ENCODE measurements at places on chromosomes 12 and 14. TPM values are rescaled to one million over a fixed set of nuclear protein-coding genes. Genes with fewer than 3 reads are reported as not detected.

GRCh38 chr14:58705066-58705465 lies 67.3 kb downstream of the DACT1 start:
- H3K36me3 ChIP-seq, result no peaks in the 10 kb centered on the region
- DNase-seq, result no peak
- H3K27me3 ChIP-seq, result no peaks in the 10 kb centered on the region
- no peaks in the 10 kb centered on the region for H3K4me1 ChIP-seq
- H3K27ac ChIP-seq, result no peak overlapping the region

- no peaks in the 10 kb centered on the region for H3K27me3 ChIP-seq
- no peak overlapping the region for H3K4me3 ChIP-seq
- peak; percentile 72 for DNase-seq
- H3K4me1 ChIP-seq, result peaks cover 21% of the 10 kb centered on the region
- H3K36me3 ChIP-seq, result no peaks in the 10 kb centered on the region
Measured at GRCh38 chr12:124680863-124681778, 113.7 kb upstream of the NCOR2 start.

GRCh38 chr12:43277651-43278540 lies 274.1 kb downstream of the ADAMTS20 start:
- H3K36me3 ChIP-seq, result no peaks in the 10 kb centered on the region
- no peak overlapping the region for H3K4me3 ChIP-seq
- H3K4me1 ChIP-seq, result peaks cover 5% of the 10 kb centered on the region

Gene SLC6A15
- not detected for total RNA-seq

GRCh38 chr12:48717252-48717695 lies 767 bp upstream of the CCNT1 start:
- H3K36me3 ChIP-seq, result peaks cover 21% of the 10 kb centered on the region
- DNase-seq, result peak; percentile 44
- peak overlapping the region; percentile 72 for H3K27ac ChIP-seq
- H3K4me1 ChIP-seq, result peaks cover 26% of the 10 kb centered on the region
- no peaks in the 10 kb centered on the region for H3K27me3 ChIP-seq

- no peaks in the 10 kb centered on the region for H3K36me3 ChIP-seq
- no peak overlapping the region for H3K4me3 ChIP-seq
- DNase-seq, result no peak
Measured at GRCh38 chr12:26369588-26369987, 174.2 kb downstream of the SSPN start.

- no peak overlapping the region for H3K4me3 ChIP-seq
- DNase-seq, result no peak
- no peaks in the 10 kb centered on the region for H3K27me3 ChIP-seq
- H3K4me1 ChIP-seq, result peaks cover 9% of the 10 kb centered on the region
Measured at GRCh38 chr12:91252341-91252740, 69.7 kb upstream of the DCN start.

- H3K36me3 ChIP-seq, result no peaks in the 10 kb centered on the region
- DNase-seq, result no peak
- H3K4me1 ChIP-seq, result no peaks in the 10 kb centered on the region
- H3K27ac ChIP-seq, result no peak overlapping the region
- no peaks in the 10 kb centered on the region for H3K27me3 ChIP-seq
Measured at GRCh38 chr12:120422892-120423456, 14.9 kb upstream of the COX6A1 start.

DNA sequence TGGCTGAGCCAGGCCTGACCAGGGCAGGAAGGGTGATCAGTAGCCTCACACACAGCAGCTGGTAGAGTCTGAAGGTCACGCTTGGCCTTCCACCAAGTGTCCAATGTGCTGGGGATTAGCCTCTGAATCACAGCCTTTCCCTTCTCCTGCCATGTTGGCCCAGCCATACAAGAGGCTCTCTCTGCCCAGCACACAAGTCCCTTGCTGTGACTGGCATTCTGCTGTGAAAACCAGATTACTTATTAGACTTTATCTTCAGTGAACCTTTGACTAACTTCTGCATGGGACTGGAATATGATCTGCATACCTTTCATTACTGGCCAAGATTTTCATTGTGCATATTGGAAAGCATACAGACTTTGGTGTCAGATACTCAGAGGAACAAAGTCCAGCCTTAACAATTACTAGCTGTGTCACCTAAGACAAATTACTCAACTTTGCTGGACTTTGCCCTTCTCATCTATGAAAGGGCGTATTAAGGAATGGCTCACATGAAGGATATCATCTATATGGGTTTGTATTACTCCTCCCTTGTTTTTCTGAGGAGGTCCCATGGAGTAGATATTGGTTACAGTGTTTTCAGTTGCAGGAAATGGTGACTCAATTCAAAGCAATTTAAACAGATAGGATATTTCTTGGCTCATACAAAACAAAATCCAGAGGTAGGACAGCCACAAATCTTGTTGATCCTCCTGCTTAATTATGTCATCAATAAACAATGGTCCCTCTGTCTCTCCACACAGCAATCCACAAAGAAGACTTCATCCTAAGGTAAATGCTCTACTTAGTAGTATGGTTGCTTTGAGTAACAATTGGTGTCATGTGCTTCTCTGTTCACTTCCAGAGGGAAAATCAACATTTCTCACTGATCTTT lies 99.6 kb downstream of the DYRK2 start:
- no peak overlapping the region for H3K27ac ChIP-seq
- no peak overlapping the region for H3K4me3 ChIP-seq
- peaks cover 30% of the 10 kb centered on the region for H3K4me1 ChIP-seq
- H3K27me3 ChIP-seq, result no peaks in the 10 kb centered on the region

GRCh38 chr12:114403011-114403689 lies 2.8 kb downstream of the TBX5 start:
- H3K4me3 ChIP-seq, result no peak overlapping the region
- no peaks in the 10 kb centered on the region for H3K36me3 ChIP-seq
- H3K27ac ChIP-seq, result no peak overlapping the region
- no peaks in the 10 kb centered on the region for H3K27me3 ChIP-seq
- DNase-seq, result no peak

All from Karpas-422 (cell line).